ENCODE measurements at places on chromosomes 2 and 18.

- DNase-seq = no peak
Observed at GRCh38 chr2:190579915-190580846, 45.7 kb upstream of the NEMP2 start.

DNA sequence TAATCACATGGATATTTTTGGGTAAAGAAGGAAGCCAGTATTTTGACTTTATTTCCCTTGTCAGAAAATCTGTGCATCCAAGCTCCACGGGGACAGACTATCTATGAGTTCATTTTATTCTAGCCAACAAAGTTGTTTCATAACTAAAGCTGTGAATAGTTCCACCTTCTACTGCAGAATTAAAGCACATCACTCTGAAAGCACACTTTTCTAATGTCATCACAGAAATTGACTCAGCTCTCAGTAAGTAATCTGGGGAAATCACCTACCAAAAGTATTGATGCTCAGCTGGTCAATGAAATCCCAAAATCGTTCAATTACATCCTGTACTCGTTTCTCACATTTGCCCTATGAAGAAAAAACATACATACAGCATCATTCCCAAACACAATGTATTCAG is 19.1 kb downstream of the IAH1 start:
- no peak for DNase-seq

- DNase-seq = no peak
Observed at GRCh38 chr2:127559454-127559853, 24.0 kb downstream of the MYO7B start.

GRCh38 chr2:170525566-170525900 is 189.6 kb upstream of the SP5 start:
- peak; percentile 79 for DNase-seq

DNA sequence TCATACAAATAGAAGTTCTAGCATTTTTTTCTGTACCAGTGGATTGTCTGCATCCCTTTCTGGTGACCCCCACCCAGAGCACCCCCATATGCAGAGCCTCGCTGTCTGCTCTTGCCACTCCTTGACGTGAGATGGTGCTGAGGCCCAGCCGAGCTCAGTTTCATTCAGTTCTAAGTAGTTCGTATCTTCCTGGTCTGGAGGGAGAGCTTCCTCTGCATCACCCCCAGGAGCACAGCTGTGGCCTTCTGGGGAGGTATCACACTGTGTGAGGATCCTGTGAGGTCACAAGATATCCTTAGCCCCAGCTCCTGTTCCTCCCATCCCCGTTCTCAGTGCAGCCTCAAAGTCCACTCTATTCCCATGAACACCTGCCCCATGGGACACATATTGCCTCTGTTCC is 132.7 kb downstream of the PTGR3 start:
- DNase-seq = no peak

DNA sequence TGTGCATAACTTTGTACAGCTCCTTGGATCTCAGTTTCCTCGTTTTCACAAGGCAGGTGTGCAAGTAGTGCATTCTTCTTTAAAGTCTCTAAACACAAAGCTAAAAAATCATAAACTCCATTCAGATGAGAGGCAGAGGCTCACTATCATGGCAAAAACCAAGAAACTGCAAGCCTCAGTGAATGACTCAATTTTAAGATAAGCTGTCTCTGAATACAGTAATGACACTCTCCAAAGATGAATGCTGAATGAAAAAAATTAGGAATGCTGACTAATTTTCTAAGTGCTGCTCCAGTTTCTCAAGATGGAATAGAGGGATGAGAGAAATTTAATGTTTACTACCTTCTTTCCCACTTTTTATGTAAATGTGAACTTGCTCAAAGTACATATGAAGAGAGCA is 17.2 kb downstream of the B4GALT6 start:
- DNase-seq = no peak

DNA sequence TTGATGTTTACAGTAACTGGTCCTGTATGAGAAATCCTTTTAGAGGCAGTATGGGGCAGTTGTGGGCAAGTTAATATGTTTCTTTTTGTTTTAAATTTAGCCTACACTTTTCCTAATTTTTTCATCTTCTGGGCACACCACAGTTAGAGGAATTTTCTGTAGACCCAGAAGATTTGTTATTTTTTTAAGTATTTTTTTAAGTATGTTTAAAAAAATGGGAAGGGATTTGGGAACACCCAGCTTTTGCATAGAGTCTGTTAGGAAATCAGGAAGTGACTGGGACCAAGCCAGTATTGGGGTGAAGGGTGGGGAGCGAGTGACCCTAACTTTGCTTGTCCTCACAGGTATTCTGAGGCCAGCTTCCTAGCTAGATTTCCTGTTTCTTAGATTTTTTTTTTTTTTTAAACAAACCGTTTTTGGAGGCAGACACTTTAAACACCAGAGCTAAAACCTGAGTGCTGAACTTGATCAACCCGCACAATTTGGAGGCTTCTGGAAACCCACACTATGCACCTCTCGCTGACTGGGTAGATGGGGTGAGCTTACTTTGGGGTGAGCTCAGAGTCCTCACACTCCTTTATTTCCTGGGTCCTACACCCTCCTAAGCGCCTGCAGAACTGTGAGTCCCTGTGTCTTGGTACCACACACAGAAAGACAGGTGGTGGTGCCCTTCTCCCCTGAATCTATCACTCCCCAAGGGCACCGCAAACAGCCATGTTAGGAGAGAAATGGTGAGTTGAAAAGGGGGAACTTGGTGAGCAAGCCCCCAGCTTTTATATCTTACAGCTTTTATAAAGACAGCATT is 5.2 kb downstream of the GATA6 start:
- no peak for DNase-seq

GRCh38 chr18:33594799-33595198 is 16.8 kb downstream of the ASXL3 start:
- no peak for DNase-seq

DNA sequence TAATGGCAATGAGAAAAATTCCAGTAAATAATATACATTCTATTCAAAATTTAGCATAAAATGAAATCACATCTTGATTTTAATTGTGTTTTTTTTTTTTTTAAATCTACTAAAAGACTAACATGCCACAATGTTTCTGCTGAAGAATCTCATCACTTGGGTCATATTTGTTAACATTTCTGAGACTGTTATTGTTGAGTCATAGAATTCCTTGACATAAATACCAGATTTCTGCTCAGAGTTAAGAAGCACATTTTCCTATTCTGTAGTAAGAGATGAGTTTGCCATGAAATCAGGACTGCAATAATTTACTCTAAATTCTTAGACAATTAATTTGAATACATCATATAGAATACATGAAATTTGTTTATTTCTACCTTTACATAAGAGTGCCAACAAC is 154.9 kb upstream of the KYNU start:
- no peak for DNase-seq
